Anterior cingulate cortex (tissue), 58 donors: ENCODE measurements at places on chromosomes 1 and 21.

DNA sequence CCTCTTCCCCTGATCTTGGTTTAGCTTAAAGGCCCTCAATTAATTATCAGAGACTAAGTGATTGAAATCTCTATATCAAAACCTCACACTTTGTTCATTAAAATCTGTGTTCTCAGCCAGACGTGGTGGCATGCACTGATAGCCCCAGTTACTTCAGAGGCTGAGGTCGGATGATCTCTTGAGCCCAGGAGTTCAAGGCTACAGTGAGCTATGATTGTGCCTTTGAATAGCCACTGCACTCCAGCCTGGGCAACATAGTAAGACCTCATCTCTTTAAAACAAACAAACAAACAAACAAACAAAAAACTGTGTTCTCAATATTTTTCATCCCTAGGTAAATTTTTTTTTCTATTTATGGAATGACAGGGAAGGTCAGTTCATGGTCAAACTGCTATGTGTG is 18.7 kb downstream of the TRMT13 start:
- no peak for DNase-seq

- no peak for DNase-seq
Observed at GRCh38 chr1:8077120-8077573, 51.0 kb upstream of the ERRFI1 start.

GRCh38 chr1:107250169-107250568 is 109.3 kb downstream of the NTNG1 start:
- no peak for DNase-seq

GRCh38 chr1:211749251-211749650 is 73.8 kb upstream of the NEK2 start:
- DNase-seq = no peak
